Stimulated activated effector memory CD8-positive, alpha-beta T cell treated with anti-CD3 and anti-CD28 coated beads, Interleukin-12 subunit alpha, Interleukin-12 subunit beta, amount 100 ng/mL, for 72 hours (primary cell): ENCODE measurements at places on chromosomes 6 and 20.

DNA sequence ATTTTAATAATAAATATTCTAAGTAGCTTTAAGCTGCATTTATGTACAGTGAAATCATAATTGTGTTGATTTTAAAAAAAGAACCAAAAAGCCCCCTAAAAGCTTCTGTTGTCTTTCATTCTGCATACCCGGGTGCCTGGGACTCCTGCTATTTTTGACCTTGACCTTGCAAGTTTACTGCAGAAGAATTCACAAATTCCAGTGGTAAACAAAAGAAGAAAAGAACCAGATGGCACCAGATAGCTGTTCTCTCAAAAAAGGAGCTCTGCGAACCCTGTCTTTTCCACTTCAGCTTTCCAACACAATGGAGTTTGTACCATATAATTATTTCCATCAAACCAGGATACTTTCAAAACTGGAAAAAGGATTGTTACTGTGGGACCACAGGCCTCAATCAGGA, 363.3 kb downstream of the SMOC2 start:
- DNase-seq: no peak

DNA sequence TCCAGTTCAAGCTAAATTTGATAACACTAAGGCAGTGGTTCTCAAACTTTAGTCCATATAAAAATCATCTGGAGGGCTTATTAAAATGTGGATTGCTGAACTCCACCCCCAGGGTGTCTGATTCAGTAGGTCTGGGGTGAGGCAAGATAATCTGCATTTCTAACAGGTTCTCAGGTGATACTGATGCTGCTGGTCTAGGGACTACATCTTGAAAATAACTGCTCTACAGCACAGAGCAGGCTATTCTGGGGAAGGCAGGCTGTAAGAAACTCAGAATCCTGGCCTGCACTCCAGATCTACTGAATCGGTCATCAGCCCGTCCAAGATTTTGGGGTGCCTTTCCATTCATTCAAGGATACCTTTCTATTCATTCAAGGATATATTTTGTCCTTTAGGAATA, 11.5 kb downstream of the CALHM5 start:
- no peak for DNase-seq

- no peak for DNase-seq
These were observed 17.1 kb downstream of the ALDH8A1 start for GRCh38 chr6:134932535-134933470.

- peak; percentile 93 for DNase-seq
These were observed at the start of the genes PGM3 and RWDD2A for GRCh38 chr6:83192871-83193746. Gene PGM3 (minus strand): TSS chr6:83193265. CDS start chr6:83191012, 2,253 bp downstream. Gene RWDD2A (plus strand): TSS chr6:83193357. CDS start chr6:83194452, 1,095 bp downstream.

DNA sequence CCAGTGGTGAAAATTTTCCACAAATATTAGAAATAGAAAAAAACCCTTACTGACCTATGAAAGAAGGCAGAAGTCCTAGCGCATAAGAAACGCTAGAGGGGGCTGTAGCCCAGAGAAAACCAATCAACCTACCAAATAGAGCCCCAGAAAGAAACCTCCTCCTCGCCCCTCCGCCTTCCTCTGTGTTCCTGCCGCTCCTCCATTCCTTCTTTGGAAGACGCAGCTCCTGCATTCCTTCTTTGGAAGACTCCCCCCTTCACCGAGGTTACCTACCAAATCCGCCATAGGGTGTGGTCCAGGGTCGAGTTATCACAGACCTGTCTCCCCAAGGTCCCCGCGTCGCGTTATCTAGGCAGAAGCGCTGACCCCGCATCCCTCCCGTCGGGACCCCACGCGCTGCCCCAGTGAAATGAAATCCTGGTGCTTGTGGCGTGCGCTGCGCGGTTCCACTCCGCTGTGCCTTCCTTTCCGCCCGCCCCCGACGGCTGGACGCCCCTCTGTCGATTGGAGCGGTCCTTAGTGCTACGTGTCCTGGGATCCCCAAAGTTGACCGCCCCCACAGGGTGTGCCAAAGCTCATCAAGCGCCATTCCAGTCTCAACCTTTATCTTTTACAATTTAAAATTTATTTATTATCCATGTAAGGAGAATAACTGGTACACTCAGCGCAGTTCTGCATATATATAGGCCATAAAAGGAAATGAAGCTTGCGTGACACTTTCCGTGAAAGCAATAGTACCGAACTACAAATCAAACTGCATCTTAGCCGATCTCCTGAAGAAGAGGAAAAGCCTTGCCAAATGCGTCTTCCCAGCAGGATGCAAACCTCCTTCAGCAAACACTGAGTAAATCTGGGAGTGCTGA, 13.0 kb downstream of the RPP21 start:
- DNase-seq: peak; percentile 22

DNA sequence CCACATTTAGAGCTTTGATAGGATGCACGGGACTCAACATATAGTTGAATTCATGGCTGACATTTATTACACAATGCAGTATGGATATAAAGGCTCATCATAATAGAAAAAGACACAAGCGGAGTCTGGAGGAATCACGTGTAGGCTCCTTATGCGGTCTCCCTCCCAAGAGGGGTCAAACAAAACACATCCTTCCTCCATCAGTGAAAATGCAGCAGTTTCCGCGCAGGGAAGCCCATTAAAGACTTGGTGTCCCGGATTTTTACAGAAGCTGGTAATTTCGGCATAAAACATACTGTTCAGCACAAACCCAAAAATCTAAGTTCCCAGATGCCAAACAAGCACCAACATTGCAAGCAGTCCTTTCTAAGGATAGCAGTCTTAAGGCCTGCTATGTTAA, 1.1 kb downstream of the USP45 start:
- no peak for DNase-seq

DNA sequence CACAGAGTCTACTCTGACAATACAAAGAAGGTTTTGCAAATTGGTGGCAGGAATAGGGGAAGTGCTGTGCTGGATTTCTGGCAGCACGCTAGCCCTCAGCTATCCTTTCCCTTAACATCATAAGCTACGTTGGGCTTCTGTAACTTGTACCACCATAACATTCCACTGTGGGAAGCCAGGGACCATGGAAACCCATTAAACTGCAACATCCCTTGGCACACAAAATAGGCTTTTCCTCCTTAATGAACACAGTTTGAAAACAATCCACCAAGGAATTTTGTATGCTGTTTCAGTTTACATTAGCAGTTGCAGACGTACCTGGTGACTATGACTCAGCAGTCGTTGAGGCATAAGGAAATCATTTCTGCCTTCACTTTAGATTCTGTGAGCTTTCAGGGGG, 203.9 kb upstream of the RAB32 start:
- no peak for DNase-seq

DNA sequence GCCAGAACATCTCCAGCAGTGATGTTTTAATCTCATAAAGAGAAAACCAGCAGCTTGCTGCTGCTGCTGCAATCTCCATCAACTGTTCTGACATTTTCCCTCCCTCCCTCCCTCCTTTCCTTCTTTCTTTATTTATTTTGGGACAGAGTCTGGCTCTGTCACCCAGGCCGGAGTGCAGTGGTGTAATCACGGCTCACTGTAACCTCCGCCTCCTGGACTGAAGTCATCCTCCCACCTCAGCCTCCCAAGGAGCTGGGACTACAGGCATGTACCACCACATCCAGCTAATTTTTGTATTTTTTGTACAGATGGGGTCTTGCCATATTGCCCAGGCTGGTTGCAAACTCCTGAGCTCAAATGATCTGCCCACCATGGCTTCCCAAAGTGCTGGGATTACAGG, 5.7 kb downstream of the ELOVL5 start:
- no peak for DNase-seq

- DNase-seq: no peak
These were observed 21.8 kb downstream of the FAM209B start for GRCh38 chr20:56554869-56555268.

DNA sequence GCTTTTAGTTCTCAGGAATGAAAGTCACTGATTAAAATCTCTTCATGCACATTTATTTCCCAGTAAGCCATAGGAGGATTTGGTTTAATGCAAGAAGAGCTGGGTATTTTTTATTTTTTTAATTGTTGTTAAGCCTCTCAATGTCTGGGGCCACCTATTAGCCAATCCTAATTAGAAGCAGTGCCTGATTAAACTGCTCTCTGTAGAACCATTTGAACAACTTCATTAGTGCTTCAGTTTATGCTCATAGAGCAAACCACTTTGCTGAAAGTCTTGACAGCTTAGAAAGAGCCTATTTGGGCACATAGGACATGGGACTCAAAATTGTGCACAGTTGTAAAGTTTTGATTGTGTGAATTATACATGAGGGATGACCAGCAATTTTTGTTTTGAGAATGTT, 548.9 kb downstream of the FRK start:
- DNase-seq: no peak

DNA sequence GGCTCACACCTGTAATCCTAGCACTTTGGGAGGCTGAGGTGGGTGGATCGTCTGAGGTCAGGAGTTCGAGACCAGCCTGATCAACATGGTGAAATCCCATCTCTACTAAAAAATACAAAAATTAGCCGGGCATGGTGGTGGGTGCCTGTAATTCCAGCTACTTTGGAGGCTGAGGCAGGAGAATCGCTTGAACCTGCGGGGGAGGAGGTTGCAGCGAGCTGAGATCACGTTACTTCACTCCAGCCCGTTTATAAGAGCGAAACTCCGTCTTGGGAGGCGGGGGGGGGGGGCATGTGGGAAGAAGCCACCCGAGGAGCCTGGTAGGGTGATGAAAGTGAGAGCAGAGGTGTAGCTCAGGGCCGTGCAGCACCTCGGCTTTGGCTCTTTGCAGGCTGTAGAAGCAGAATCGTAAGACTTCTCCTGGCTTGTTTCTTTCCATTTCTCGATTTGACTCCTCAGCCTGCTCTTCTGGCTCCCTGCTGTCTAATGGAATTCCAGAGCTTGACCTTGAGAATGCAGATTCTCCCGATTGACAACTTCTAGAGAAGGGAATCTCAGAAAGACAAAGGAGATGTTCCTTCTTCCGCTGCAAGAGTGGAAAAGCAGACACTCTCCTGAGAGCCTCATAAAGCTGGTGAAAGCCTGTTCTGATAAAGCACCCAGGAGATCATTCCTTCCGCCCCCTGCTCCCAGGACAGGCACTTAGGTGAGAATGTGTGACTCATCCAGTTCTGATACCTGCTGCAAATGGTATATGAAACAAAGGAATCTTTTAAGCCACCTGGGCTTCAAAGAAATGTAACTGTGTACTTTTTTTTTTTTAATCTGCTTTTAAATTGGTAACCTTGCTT, 26.0 kb upstream of the PPP1R16B start:
- DNase-seq: no peak

GRCh38 chr6:108847738-108848115, 495 bp upstream of the ARMC2 start:
- no peak for DNase-seq

DNA sequence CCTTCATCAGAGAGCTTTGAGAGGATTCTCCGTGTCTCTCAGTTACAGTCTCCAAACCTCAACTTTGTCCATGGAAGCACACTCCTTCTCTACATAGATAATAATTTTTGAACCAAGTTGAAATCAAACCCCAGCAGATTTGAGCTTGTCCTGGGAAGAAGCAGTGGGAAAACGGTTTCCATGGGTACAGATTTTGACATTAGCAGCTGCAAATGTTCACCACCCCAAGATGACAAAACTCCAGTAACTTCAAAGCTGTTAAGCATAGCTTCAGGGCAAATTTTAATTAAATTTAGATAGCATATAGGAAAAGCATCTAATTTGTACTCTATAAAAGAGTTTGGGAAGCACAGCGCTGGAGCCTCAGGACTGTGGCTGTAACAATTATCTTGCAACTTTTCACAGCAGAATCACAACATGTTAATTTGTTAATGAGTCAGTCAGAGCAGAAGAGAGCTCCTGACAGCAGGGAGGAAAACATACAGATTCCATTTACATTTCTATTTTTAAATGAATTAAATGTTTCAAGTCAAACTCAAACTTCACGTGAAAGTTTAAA, 240.7 kb downstream of the BMP7 start:
- DNase-seq: no peak

DNA sequence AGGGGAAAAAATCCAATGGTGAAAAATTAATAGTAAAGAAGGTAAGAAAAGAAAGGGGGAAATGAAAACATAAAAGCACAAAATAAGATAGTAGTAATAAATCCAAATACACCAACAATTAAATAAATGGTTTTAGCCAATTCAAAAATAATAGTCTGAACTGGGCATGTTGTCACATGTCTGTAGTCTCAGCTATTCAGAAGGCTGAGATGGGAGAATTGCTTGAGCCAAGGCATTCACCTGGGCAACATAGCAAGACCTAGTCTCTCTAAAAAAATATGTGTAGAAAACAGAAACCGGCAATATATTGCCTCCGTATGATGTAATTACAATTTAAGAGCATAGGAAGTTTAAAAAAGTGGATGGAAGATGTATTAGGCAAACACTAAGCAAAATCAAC, 311.3 kb upstream of the FERMT1 start:
- DNase-seq: no peak

GRCh38 chr6:112352101-112352500, 5.0 kb downstream of the RFPL4B start:
- no peak for DNase-seq

DNA sequence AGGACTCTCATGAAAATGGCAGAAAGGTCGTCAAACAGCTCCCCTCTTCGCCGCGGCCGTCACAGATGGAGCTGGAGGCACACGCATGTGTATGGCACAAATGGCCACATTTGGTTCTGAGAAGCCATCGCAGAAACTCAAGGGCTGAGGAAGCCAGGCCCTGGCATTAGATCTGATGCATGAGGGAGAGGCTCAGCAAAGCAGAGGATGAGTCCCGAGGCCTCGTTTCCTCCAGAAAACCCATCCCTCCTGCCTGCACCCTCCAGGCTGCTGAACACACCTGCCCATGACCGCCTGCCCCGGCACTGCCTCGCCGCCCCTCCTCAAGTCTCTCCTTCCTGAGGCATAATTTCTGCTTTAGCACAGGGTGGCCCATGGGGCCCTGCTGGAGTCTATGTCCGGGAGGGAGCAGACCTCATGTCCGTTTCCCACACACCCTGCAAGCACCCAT, 240.3 kb downstream of the DLL1 start:
- no peak for DNase-seq

- no peak for DNase-seq
These were observed 28.4 kb upstream of the MAFB start for GRCh38 chr20:40717343-40717865.
